ENCODE measurements at places on chromosomes 1 and 21. TPM values are rescaled to one million over a fixed set of nuclear protein-coding genes. Genes with fewer than 3 reads are reported as not detected.

DNA sequence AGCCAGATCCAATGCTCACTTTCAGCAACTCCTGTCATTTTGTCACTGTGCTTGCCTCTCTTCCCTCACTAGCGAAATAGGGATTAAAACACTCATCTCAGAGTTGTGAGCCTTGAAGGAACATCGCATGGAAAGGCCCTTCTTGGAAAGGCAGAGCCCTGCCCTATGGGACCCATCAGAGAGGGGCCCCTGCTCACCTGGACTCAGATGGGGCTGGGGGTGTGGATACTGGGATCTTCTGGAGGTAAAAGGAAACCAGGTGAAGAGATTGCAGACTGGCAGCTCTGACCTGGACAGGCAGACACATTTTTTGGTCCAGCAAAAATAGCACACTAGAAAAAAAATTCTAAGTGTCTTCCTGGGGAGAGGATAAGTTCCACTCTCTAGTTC is 54.2 kb upstream of the EPS8L3 start:
- H3K36me3 ChIP-seq: no peaks in the 10 kb centered on the region
- DNase-seq: no peak

- H3K27ac ChIP-seq: peak overlapping the region; percentile 80
- peak overlapping the region; percentile 22 for H3K4me3 ChIP-seq
- peaks cover 47% of the 10 kb centered on the region for H3K4me1 ChIP-seq
- H3K27me3 ChIP-seq: no peaks in the 10 kb centered on the region
- no peak for DNase-seq
These were observed 6.3 kb downstream of the JMJD4 start for GRCh38 chr1:227728892-227729143.

- H3K27me3 ChIP-seq: no peaks in the 10 kb centered on the region
- DNase-seq: no peak
- H3K27ac ChIP-seq: no peak overlapping the region
- H3K4me1 ChIP-seq: no peaks in the 10 kb centered on the region
These were observed 158.1 kb downstream of the LTN1 start for GRCh38 chr21:28834335-28835238.

- H3K4me3 ChIP-seq: no peak overlapping the region
- DNase-seq: no peak
- H3K36me3 ChIP-seq: peaks cover 11% of the 10 kb centered on the region
- H3K27ac ChIP-seq: no peak overlapping the region
- H3K27me3 ChIP-seq: no peaks in the 10 kb centered on the region
- H3K4me1 ChIP-seq: no peaks in the 10 kb centered on the region
These were observed 23.9 kb upstream of the ZZZ3 start for GRCh38 chr1:77706321-77706720.

- H3K36me3 ChIP-seq: no peaks in the 10 kb centered on the region
- H3K27me3 ChIP-seq: no peaks in the 10 kb centered on the region
- no peak overlapping the region for H3K4me3 ChIP-seq
- no peak overlapping the region for H3K27ac ChIP-seq
- no peaks in the 10 kb centered on the region for H3K4me1 ChIP-seq
These were observed 376.9 kb downstream of the HHIPL2 start for GRCh38 chr1:222171005-222171404.

- H3K4me1 ChIP-seq: no peaks in the 10 kb centered on the region
- no peaks in the 10 kb centered on the region for H3K36me3 ChIP-seq
- no peak for DNase-seq
- H3K4me3 ChIP-seq: no peak overlapping the region
- no peaks in the 10 kb centered on the region for H3K27me3 ChIP-seq
- no peak overlapping the region for H3K27ac ChIP-seq
These were observed 35.3 kb upstream of the PAXBP1 start for GRCh38 chr21:32806810-32807386.

DNA sequence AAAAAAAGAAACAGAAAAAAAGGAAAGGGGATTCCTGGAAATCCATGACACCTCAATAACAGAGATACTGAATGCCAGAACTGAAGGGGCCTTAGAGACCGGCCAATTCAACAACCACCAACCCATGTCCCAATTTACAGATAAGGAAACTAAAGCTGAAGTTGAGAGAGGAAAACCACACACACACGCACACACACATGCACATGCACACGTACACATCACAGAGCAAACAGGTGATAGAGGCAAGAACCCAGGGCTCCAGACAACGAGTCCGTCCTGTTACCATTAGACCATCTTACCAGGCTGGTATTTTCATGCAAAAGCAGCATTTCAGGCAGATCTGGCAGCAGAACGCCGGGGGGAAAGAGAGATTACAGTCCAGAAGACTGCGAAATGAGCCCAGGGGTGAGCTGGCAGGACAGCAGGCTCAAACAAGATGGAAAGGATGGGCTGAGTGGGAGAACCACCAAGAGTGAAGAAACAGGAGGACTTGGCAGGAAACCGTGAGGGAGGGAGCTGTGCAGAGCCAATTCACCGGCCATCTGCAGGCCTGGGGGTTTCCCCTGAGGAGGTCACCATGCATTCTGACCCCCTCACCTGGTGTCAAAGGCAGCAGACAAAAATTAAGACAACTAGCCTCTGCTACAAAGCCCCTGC is 43.5 kb downstream of the PAFAH2 start:
- H3K36me3 ChIP-seq: no peaks in the 10 kb centered on the region
- DNase-seq: no peak
- H3K27ac ChIP-seq: no peak overlapping the region
- no peak overlapping the region for H3K4me3 ChIP-seq

DNA sequence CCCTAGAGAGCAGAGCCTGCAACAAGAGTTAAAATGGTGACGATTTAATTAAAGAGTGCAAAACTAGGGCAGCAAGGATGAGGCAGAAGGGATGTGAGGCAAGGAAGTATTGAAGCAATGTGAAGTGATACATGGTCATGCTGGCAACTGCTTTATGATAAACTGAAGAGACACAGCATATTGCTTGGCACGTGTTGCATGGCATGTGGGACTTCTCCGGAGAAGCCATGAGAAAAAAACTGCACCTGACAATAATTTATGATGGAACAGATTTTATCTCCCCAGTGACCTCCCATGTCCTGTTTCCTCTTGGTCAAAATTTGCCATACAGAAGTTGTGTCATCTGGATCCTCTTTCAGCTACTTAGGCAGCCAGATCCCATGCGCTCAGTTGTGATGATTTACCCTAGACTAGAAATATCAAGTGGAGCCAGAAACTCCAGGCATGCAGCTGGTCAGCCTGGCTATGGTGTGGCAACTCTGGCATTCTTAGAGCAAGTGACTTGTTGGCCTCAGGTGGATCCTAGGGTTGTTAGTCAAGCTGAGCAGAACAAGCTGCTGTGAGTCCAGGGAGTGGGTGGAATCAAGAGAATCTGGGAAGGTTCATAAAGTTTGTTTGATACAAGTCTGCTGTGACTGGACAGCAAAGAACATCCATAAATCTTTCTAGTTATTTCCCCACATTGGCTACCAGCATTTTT is 611.4 kb upstream of the USP24 start:
- no peak for DNase-seq
- no peak overlapping the region for H3K4me3 ChIP-seq
- H3K4me1 ChIP-seq: no peaks in the 10 kb centered on the region
- H3K27me3 ChIP-seq: no peaks in the 10 kb centered on the region
- no peak overlapping the region for H3K27ac ChIP-seq
- H3K36me3 ChIP-seq: no peaks in the 10 kb centered on the region

- H3K27ac ChIP-seq: no peak overlapping the region
- no peaks in the 10 kb centered on the region for H3K36me3 ChIP-seq
- DNase-seq: no peak
- peaks cover 18% of the 10 kb centered on the region for H3K4me1 ChIP-seq
- peaks cover 38% of the 10 kb centered on the region for H3K27me3 ChIP-seq
These were observed 12.3 kb downstream of the BARHL2 start for GRCh38 chr1:90704817-90705216.

GRCh38 chr1:6593810-6594209 is 8.9 kb downstream of the KLHL21 start:
- DNase-seq: no peak
- no peak overlapping the region for H3K4me3 ChIP-seq
- peaks cover 10% of the 10 kb centered on the region for H3K36me3 ChIP-seq

DNA sequence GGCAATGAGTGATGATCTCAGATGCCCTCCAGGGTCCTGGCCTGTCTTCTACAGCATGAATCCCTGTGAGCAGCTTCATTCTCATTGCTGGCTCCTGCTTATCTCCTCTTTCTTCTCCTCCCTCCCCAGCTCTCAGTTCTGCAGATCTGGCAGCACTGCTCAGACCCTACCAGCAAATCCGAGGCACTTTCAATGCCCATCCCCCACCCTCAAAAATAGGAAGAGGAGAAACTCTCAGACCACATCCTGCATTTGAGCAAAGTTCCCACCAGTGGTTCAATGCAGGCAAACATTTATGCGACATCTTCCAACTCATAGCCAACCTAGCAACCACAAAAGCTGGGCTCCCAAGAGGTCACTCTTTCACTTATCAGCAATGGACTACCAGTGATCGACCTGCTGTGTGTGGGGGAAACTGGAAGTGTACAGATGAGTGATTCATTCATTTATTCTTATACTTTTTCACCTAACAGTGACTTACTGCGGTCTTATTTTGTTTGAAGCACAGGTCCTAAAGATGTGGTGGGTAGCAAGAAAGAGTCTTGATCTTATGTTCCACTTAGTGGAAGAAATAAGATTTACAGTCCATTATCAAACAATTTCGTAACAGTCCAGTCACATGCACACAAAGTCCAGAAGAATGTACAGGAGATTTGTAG is 5.8 kb upstream of the CHI3L2 start:
- no peak overlapping the region for H3K4me3 ChIP-seq
- H3K27ac ChIP-seq: no peak overlapping the region
- DNase-seq: no peak
- no peaks in the 10 kb centered on the region for H3K27me3 ChIP-seq

- no peak for DNase-seq
- H3K36me3 ChIP-seq: no peaks in the 10 kb centered on the region
- H3K4me3 ChIP-seq: no peak overlapping the region
- no peaks in the 10 kb centered on the region for H3K4me1 ChIP-seq
These were observed 41.0 kb upstream of the ID3 start for GRCh38 chr1:23600283-23600682.

- H3K4me3 ChIP-seq: no peak overlapping the region
- peaks cover 28% of the 10 kb centered on the region for H3K4me1 ChIP-seq
- peaks cover 7% of the 10 kb centered on the region for H3K27me3 ChIP-seq
- no peak overlapping the region for H3K27ac ChIP-seq
- no peaks in the 10 kb centered on the region for H3K36me3 ChIP-seq
These were observed 2.9 kb downstream of the COL9A2 start for GRCh38 chr1:40313958-40314720.

- H3K27me3 ChIP-seq: no peaks in the 10 kb centered on the region
- H3K4me3 ChIP-seq: no peak overlapping the region
- peak overlapping the region; percentile 100 for H3K27ac ChIP-seq
- H3K36me3 ChIP-seq: no peaks in the 10 kb centered on the region
- peaks cover 35% of the 10 kb centered on the region for H3K4me1 ChIP-seq
- DNase-seq: no peak
These were observed 104.1 kb upstream of the HNRNPU start for GRCh38 chr1:244968471-244968871.

- no peak overlapping the region for H3K27ac ChIP-seq
- no peaks in the 10 kb centered on the region for H3K27me3 ChIP-seq
- H3K4me3 ChIP-seq: no peak overlapping the region
- peaks cover 19% of the 10 kb centered on the region for H3K4me1 ChIP-seq
These were observed 6.7 kb downstream of the TMEM201 start for GRCh38 chr1:9595156-9595967.

- DNase-seq: peak; percentile 71
- peaks cover 89% of the 10 kb centered on the region for H3K4me1 ChIP-seq
- H3K27me3 ChIP-seq: no peaks in the 10 kb centered on the region
- no peaks in the 10 kb centered on the region for H3K36me3 ChIP-seq
- no peak overlapping the region for H3K4me3 ChIP-seq
These were observed 5.8 kb downstream of the MAPKAPK2 start for GRCh38 chr1:206690516-206690915.

- H3K4me3 ChIP-seq: no peak overlapping the region
These were observed 20.9 kb downstream of the DPH5 start for GRCh38 chr1:101004670-101005069.

DNA sequence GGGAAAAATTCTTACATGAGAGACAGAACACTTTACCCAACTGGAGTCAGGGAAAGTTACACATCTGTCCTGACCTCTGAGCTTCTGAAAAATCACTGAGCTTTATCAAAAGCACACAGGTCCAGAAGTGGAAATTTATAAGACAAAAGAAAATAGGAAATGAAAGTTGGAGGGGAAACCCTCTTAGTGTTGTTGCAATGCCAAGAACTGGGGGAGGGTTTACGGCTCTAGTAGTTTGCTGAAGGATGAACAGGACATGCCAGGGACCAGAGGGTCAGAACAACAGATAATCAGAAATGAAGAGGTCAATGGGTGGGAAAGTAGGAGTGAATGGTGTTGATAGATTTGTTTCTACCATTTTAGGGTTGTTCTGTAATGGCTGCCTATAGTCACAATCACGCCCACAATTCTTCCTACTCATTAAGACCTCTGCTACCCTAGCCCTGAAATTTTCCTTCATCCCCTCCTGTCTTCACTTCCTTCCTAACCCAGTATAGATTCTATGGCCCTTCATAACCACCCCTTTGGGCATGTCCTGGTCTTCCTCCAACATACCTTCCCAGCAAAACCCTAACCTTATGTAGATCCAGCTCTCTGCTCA is 30.3 kb upstream of the FMOD start:
- no peak overlapping the region for H3K4me3 ChIP-seq
- no peaks in the 10 kb centered on the region for H3K36me3 ChIP-seq
- DNase-seq: no peak
- H3K27ac ChIP-seq: no peak overlapping the region
- no peaks in the 10 kb centered on the region for H3K4me1 ChIP-seq

DNA sequence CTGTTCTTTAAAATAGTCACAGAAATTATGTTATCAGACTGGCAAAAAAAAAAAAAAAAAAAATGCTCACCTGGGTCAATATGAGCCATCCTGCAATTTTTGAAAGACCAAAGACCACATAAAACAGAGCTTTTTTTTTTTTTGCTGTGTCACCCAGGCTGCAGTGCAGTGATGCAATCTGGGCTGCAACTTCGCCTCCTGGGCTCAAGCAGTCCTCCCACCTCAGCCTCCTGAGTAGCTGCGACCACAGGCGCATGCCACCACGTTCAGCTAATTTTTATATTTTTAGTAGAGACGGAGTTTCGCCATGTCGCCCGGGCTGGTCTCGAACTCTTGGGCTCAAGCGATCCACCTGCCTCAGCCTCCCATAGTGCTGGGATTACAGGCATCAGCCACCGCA is 62.8 kb downstream of the RGS13 start:
- peaks cover 16% of the 10 kb centered on the region for H3K4me1 ChIP-seq
- no peaks in the 10 kb centered on the region for H3K36me3 ChIP-seq
- DNase-seq: no peak
- no peak overlapping the region for H3K4me3 ChIP-seq

- no peaks in the 10 kb centered on the region for H3K36me3 ChIP-seq
- H3K4me3 ChIP-seq: no peak overlapping the region
- DNase-seq: no peak
- H3K27me3 ChIP-seq: no peaks in the 10 kb centered on the region
These were observed 60.0 kb upstream of the HMCN1 start for GRCh38 chr1:185674201-185674600.

GRCh38 chr1:99532276-99532580 is 113.7 kb upstream of the PALMD start:
- H3K27ac ChIP-seq: no peak overlapping the region
- H3K27me3 ChIP-seq: no peaks in the 10 kb centered on the region
- H3K36me3 ChIP-seq: no peaks in the 10 kb centered on the region
- DNase-seq: no peak
- no peak overlapping the region for H3K4me3 ChIP-seq
- H3K4me1 ChIP-seq: peaks cover 11% of the 10 kb centered on the region

VCAM1 gene
- total RNA-seq: 9.6 TPM

KRTAP7-1 gene
- total RNA-seq: not detected

SHE gene
- total RNA-seq: 2.6 TPM

RBBP5 gene
- total RNA-seq: 5.6 TPM

RIIAD1 gene
- not detected for total RNA-seq

RIPK4 gene
- 14.5 TPM for total RNA-seq

INKA2 gene
- total RNA-seq: 1.0 TPM

SV2A gene
- 0.33 TPM for total RNA-seq

PRKAA2 gene
- total RNA-seq: 3.3 TPM

FCGR1A gene
- 3.1 TPM for total RNA-seq
